BJ (cell line): ENCODE measurements at places on chromosomes 11 and 22. TPM values are rescaled to one million over a fixed set of nuclear protein-coding genes. Genes with fewer than 3 reads are reported as not detected.

The DERL3 gene
- 0.47 and 0.71 TPM in 2 replicates for polyA plus RNA-seq

DNA sequence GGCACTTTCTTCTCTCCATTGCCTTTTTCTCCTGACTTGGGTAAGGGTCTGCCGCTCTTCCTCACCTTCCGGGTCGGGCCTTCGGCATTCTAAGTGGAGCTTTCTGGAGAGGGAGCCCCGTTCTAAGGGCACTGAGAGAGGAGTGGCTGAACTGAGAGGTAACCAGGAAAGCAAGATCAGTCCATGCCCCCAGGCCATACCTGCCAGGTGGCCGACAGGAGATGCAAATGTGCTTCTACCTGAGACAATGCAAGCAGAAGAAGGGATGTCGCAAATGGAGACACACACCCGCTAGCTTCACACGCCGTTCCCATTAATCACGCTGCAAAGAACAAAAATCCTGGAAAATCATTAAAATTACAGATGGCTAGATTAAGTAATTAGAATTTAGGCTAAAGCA, 156.4 kb upstream of the TBCEL start:
- DNase-seq = no peak

DNA sequence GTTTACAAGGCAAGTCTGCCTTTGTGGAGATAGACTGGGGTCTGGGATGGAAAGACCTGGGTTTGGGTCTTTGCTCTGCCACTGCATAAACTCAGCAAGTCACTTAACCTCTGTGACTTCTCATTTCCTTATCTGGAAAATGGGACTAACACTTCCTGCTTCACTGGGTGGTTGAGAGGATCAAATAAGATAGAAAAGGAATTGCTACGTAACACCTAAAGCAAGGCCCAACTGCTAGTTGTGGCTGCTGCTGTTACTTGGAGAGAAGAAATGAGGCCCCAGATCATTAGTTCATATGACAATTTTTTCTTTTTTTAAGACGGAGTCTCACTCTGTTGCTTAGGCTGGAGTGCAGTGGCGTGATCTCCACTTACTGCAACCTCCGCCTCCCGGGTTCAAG, 5.9 kb downstream of the PTPRJ start:
- no peak for DNase-seq

The TMEM258 gene
- 371 and 399 TPM in 2 replicates for polyA plus RNA-seq

GRCh38 chr22:46142548-46143490, 7.5 kb upstream of the PPARA start:
- no peak for DNase-seq

GRCh38 chr11:101262995-101263394, 133.4 kb upstream of the PGR start:
- no peak for DNase-seq

GRCh38 chr11:31786996-31787685, 24.0 kb downstream of the PAX6 start:
- DNase-seq = no peak

DNA sequence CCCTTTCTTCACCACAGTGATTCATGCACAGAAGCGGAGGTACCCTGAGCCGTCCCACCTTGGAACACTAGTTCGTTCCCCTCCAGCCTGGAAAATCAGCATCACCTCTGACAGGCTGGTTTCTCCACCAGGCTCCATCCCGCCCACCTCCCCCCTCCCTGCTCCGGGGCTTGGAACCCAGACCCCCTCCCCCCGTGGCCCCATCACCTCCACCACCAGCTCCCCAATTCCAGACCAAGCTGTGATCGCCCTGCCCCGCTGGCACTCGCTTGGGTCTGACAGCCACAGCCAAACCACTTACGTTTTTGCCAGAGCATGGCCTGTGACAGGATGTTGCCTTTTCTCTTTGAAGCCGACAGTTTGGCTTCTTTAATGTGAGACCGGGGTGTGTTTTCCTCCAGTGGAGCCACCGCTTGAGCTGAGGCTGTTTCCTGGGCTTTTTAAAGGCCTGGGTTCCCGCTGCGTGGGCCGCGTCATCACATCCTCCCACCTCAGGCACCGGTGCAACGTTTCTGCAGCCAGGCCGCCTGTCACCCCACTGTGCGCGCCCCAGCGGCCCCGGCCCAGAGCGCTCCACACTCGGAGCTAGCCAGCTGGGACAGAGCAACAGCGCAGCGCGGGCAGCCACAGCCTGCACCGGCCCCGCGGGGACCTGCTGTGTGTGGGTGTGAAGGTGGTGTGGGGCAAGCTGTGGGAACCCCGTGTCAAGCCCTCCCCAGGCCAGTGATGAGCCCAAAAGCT, at the start of gene POU2AF1:
Gene POU2AF1, minus strand, starts transcription at position 415 of the 741 bp plus-strand sequence. Its CDS starts 98 bp downstream, at position 317.
- DNase-seq = no peak
